ENCODE measurements at places on chromosomes 5 and 9.

GRCh38 chr5:71932655-71933338 is 174.5 kb upstream of the MAP1B start:
- no peak for DNase-seq

DNA sequence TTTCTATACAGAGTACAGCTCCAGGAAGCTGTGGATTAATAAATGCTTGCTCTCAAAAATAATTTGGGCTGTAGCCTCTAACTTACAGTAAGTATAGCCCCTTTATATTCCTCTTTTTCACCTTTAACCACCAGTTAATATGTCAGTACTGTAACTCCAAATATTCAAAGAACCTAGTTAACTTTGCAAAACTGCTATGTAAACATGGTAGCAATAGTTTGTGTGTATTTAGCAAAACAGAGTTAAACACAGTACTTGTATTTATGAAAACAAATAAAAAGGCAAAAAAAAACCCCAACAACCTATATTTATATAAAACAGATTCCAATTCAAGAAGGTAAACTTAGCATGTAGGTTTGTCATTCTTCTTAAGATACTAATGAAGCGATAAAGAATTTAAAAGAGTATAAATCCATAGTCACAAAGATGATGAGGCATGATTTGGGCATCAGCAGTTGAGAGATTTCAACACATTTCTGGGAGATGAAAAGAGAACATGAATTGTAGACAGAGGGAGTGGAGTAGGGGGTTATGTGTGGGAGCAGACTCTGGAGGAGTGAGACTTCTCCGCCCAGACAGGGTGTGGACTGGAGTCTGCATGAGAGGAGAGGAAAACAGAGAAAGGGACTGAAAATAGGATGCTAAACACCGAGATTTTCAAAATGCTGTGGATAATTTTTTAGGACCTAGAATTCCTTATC is 47.0 kb upstream of the F2RL1 start:
- no peak for DNase-seq

GRCh38 chr5:174204535-174205313 is 159.2 kb downstream of the NSG2 start:
- no peak for DNase-seq

GRCh38 chr5:39192450-39193160 is 26.8 kb downstream of the FYB1 start:
- DNase-seq, result no peak

DNA sequence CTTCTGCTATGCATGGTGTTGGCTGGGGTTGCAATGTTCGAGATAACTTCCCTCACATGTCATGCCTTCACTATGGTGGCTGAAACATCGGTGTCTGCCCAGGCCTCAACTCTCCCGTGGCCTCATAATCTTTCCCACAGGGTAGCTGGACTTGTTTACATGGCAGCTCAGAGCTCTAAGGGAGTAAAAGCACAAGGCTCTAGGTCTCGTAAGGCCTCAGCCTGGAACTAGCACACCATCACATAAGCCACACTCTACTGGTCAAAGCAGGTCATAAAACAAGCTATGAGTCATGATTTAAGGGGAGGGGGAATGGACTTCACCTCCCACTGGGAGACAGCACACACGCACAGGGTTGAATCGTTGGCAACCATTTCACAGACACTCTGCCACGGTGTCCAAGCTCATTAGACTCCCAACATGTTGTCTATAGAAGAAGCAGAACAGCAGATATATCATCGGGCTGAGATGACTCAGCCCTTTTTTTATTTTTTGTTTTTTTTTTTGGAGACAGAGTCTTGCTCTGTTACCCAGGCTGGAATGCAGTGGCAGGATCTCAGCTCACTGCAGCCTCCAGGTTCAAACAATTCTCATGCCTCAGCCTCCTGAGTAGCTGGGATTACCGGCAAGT is 66.8 kb upstream of the IL17B start:
- DNase-seq, result no peak

All from keratinocyte (primary cell).